ENCODE measurements at places on chromosomes 7 and 10.

GRCh38 chr7:151166629-151167196 lies 781 bp downstream of the GBX1 start:
- DNase-seq = no peak

- DNase-seq = peak; percentile 85
Measured at GRCh38 chr7:116560021-116560970, 35.5 kb downstream of the CAV1 start.

DNA sequence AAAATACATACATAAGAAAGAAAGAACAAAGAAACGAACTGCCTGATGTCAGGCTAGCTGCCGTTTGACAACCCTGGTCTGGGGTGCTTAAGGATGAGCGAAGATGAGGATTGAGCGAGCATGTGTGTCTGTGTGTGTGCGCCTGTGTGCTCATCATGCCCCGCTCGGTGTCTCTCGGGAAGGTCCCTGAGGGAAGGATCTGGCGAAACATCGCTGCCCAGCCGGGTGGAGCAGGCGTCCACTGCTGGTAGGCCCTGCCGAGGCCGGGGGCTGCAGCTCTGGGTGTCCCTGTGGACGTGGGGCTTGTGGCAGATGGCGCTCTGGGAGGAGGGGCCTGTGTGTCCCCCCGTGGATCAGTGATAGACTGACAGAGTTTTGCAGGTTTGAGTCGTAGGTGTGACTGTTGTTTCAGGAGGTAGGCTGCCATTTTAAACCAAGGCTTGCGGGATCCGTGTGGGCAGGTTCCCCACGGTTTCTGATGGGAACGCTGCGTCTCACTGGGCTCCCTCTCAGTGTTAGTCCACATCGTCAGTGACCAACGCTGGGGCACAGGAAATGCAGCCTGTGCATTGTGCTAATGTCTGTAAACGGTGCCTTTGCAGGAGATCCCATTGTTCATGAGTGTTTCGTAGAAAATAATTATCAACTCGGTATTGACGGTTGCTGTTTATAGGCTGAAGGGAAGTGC lies 5.9 kb upstream of the SUN1 start:
- peak; percentile 64 for DNase-seq

DNA sequence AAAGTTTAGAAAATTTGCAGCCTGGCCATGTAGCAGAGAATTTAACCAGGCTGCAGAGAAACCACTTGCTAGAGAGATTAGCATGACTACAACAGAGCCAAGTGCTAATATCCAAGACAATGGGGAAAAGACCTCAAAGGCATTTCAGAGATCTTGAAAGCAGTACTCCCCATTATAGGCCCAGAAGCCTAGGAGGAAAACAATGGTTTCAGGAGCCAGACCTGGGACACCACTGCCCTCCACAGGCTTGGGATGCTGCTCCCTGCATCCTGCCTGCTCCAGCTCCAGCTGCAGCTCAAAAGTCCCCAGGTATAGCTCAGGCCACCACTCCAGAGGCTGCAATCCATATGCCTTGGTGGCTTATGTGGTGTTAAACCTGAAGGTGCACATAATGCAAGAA lies 101.5 kb upstream of the TMEM72 start:
- DNase-seq = no peak

GRCh38 chr10:75433216-75433615 lies 1.8 kb downstream of the LRMDA start:
- DNase-seq = no peak

GRCh38 chr7:150820148-150820547 lies 19.6 kb downstream of the TMEM176A start:
- DNase-seq = no peak

DNA sequence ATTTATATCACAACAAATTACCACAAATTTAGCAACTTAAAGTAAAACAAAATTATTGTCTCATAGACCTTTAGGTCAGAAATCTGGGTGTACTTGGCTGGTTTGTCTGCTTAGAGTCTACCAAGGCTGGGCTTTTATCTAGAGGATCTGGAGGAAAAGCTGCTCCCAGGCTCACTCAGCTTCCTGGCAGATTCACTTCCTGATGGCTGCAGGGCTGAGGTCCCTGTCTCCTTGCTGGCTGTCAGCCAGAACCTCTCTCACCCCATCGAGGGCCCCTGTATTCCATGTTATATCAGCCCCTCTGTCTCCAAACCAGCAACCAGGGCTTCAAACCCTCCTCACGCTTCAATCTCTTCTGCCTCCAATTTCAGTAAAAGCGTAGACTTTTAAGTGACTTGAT lies 734.9 kb downstream of the NRG3 start:
- DNase-seq = no peak

DNA sequence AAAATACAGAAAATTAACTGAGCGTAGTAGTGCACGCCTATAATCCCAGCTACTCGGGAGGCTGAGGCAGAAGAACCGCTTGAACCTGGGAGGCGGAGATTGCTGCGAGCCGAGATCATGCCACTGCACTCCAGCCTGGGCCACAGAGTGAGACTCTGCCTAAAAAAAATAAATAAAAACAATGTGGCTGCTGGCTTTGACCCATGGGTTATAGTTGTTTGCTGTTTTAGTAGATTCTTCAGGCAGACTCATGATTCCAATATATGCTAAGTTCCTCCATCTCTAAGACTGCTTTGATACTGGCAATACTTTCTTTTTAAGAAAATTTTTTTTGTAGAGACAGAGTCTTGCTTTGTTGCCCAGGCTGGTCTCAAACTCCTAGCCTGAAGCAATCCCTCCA lies 8.4 kb downstream of the OLAH start:
- DNase-seq = no peak

DNA sequence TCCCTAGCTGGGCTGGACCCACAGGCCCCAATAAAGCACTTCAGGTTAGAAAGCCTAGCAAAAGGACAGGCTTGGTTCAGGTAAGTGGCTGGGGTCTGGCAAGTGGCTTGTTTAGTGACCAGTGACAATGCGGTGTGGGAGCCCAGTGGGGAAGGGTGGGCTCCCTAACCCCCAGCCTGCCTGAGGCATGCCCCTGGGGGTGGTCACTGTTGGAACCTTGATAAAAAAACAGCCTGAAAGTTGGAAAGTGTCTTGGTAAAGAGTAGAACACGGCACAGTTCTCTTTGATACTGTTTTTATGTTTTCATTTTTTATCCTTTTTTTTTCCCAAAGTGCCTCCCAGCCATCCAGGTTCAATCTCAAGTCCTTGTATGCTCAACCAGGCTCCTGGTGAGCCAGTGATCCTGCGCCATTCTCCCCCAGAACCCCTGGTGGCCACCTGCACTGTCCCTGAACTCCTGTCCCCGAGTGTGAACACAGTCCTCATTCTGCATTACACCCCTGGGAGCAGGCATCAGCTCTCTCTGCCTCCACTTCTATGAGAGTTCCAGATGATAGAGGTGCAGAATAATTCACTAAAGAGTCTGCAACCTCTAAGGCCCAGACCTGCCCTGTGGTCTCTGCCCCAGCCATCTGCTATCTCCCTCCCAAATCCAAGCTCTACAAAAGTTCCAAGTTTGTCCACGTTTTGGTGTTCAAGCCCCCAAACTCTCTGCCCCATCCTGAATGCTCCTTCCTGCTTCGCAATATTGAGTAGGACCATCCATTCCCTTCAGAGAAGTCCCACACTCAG lies 15.0 kb upstream of the CXCL12 start:
- no peak for DNase-seq

DNA sequence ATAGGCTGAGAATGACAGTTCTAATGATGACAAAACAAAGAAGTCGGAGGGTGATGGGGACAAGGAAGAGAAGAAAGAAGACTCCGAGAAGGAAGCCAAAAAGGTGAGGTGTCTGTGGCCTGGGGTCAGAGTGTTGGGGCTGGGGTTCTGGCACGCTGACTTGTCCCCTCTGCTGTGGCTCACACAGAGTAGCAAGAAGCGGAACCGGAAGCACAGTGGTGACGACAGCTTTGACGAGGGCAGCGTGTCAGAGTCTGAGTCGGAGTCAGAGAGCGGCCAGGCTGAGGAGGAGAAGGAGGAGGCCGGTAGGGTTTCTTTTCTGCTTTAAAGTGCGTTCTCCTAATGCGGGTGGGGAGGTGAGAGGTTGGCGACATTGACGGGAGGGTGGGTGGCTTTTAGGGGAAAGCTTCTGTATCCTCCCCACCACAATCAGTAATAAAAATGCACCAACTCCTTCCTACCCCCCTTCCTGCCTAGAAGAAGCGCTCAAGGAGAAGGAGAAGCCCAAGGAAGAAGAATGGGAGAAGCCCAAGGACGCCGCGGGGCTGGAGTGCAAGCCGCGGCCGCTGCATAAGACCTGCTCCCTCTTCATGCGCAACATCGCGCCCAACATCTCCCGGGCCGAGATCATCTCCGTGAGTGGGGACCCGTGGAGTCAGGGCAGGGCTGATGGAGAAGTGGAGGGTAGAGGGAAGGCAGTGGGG lies 4.6 kb downstream of the UFSP1 start:
- no peak for DNase-seq

Measured in sigmoid colon (tissue), 7 donors.